ENCODE measurements at places on chromosomes 6 and 20. TPM values are rescaled to one million over a fixed set of nuclear protein-coding genes. Genes with fewer than 3 reads are reported as not detected.

The TMEM200A gene
- total RNA-seq: 1.9 TPM

The CALHM5 gene
- 1.8 TPM for total RNA-seq

The POM121L2 gene
- total RNA-seq: not detected

The PTK7 gene
- 30.0 TPM for total RNA-seq

The RTN4IP1 gene
- 5.8 TPM for total RNA-seq

The NHLRC1 gene
- 1.9 TPM for total RNA-seq

The FRK gene
- total RNA-seq: 24.3 TPM

The SRSF12 gene
- total RNA-seq: 2.2 TPM

The THBS2 gene
- 21.9 TPM for total RNA-seq

The SYCP2L gene
- 0.37 TPM for total RNA-seq

The ELOVL2 gene
- 0.81 TPM for total RNA-seq

The VNN1 gene
- total RNA-seq: 62.1 TPM

The SIRPB1 gene
- 16.3 TPM for total RNA-seq

The CBFA2T2 gene
- total RNA-seq: 21.2 TPM

The PRRT1 gene
- 3.7 TPM for total RNA-seq

The TENT5A gene
- total RNA-seq: 26.6 TPM

The IL17F gene
- not detected for total RNA-seq

The OPN5 gene
- total RNA-seq: not detected

The ADRM1 gene
- total RNA-seq: 78.8 TPM

The DPPA5 gene
- not detected for total RNA-seq

The GHRH gene
- not detected for total RNA-seq

The SF3B5 gene
- total RNA-seq: 124 TPM

The HRH3 gene
- not detected for total RNA-seq

The CYP39A1 gene
- 18.5 TPM for total RNA-seq

GRCh38 chr6:98136333-98136732 is 698.0 kb upstream of the POU3F2 start:
- no peak for DNase-seq

- DNase-seq: no peak
These were observed 380.7 kb upstream of the CITED2 start for GRCh38 chr6:139754898-139755775.

GRCh38 chr20:38021087-38021772 is 12.0 kb downstream of the TTI1 start:
- no peak for DNase-seq

- no peak for DNase-seq
These were observed 623.3 kb upstream of the MANEA start for GRCh38 chr6:94953867-94954631.

- no peak for DNase-seq
These were observed 554.3 kb downstream of the CD109 start for GRCh38 chr6:74250161-74250818.

DNA sequence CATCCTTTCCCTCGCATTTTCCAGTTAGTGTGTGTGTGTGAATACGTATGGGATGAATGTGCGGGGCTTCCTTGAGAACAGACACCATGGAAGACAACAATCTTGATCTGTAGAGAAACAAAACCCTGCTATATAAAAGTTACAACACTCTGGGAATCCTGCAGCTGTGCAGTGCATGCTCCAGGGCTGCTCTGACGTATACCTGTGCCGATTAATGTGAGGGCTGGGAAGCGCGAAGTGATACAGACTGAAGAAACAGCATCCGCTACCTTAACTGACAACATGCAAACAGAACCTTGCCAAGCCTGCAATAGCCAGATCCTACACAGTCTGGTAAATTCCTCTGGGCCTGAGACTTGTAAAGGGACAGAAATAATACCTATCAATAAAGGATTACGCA is 31.6 kb upstream of the MTRF1L start:
- no peak for DNase-seq

GRCh38 chr6:136523196-136523595 is 27.0 kb downstream of the MAP7 start:
- no peak for DNase-seq

- no peak for DNase-seq
These were observed 10.2 kb downstream of the BHLHE23 start for GRCh38 chr20:62996596-62996982.

DNA sequence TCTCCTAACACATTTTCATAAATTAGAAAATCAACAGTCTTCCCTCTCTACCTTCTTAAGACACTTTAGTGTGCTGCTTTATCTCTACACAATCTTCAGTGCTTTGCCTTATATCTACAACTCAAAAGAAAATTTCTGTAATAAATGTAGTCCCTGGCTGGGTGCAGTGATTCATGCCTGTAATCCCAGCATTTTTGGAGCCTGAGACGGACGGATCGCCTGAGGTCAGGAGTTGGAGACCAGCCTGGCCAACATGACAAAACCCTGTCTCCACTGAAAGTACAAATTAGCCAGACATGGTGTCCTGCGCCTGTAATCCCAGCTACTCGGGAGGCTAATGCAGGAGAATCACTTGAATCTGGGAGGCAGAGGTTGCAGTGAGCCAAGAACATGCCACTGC is 9.7 kb upstream of the EDN1 start:
- no peak for DNase-seq

DNA sequence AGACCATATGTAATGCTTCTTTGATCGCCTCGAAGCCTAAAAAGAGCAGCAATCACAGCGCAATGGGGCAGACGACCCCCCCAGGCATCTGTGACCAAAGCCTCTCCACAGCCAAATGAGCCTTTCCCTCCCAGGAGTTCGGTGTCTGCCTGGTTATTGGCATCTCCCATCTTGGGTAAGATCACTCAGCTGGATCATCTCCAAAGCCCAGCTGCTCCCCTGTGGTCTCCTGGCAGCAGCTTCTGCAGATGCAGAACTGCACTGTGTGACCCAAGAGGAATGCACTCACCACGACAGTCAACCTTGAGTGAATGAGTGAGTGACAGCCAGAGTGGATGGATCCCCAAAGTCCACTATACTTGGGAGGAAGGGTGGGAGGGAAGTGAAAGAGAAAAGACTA is 44.8 kb upstream of the IYD start:
- no peak for DNase-seq

GRCh38 chr6:135071541-135071940 is 16.9 kb upstream of the HBS1L start:
- DNase-seq: no peak

- DNase-seq: no peak
These were observed 119.5 kb upstream of the SGK1 start for GRCh38 chr6:134437376-134437775.

GRCh38 chr20:52047811-52048764 is 143.5 kb downstream of the ZFP64 start:
- no peak for DNase-seq

GRCh38 chr6:128259730-128260685 is 260.4 kb downstream of the PTPRK start:
- DNase-seq: no peak

DNA sequence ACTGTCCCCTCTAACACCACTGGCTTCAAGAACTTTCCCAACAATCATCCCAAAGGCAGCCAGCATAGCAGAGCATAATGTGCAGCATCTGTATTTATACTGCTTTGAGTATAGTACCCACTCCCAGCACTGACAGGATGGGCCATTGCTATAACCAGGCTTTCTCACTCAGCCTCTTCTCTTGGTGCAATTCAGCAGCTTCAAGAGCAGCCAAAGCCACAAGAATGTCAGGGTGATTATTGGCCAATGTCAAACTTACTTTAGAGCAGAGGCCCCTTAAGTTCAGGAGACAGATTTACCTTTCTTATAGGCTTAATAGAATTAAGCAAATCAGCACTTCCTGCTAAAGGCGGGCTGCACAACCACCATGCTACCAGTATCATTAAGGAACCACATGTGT is 232.4 kb upstream of the RSPO3 start:
- no peak for DNase-seq

- no peak for DNase-seq
These were observed 1.3 kb downstream of the MCUR1 start for GRCh38 chr6:13813026-13813425.

- DNase-seq: no peak
These were observed 19.8 kb downstream of the ADRM1 start for GRCh38 chr20:62322492-62323041.

DNA sequence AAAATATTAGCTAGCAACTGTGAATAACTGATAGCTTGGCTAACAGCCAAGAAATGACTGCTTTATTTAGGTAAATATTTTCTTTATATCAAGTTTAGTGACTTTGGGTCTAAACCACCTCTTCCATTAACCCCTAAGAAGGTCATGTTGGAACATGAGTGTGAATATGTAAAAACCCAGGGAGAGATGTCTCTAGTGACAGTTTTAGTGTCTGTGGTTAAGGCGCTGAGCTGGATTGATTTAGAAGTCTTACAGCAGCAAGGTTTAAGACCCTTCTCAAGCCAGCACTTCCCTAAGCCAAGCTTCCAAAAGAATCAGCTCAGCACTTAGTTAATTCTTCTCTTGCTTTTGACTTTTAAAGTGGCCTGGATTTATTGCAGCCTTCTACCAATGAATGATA is 11.4 kb upstream of the SIRT5 start:
- DNase-seq: no peak

DNA sequence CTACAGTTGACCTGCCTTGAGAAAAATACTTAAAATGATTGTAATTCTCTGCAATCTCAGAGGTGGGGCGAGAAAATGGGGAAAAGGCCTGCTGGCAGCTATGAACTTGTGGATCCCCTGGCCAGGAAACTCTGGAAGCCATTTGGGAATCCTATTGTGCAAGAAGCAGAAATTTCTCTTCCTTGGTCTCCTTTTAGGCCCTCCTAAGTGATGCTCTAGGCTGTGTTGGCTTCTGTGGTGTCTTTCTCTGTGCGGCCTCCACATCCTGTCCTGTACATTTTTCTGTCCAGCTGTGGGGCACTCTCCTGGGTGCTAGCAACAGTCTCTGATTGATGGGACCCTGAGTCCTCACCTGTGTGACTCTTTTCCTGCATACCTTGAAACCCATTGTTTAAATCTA is 290.9 kb downstream of the FARS2 start:
- no peak for DNase-seq

- DNase-seq: no peak
These were observed 116.1 kb downstream of the RIN2 start for GRCh38 chr20:19874040-19874727.

DNA sequence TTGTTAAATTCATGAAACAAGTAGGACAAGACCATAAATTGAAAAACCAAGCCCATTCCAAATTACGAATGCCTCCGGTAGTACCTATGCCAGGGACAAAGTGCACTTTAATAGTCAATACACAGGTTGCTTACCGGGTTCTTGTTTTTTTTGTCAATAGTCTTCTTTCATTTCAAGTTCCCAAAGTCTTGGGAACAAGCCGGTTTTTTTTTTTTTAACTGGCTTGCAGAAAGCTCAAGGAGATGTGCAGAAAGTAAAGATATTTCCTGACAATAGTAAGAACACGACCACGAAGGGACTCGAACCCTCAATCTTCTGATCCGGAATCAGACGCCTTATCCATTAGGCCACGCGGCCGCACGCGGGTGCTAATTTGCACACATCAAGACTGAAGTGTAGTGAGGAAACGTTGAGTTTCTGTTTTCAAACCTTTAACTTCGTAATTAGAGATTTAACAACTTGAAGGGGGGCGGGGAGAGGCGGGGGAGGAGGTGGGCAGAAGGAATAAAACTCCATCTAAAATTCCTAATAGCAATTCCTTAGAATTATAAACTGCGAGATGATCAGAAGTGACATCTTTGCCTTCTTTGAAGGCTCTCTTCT is 181.0 kb downstream of the TRIM27 start:
- DNase-seq: no peak

DNA sequence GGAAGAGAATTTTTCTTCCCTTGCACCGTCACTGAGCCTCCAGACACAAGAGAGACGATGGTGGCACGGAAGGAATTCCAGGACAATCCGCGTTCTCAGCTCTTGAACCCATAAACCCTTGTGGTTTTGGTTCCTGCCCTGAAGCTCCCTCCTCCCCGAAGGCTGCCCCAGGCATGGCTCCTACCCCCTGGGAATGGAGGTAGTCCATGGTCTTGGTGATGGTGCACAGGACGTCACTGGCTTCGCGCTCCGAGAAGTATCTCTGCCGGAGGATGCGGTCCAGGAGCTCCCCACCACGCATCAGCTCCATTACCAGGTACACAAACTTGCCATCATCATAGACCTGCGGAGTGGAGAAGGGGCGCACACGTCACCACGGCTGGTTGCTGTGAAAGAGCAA is 47.5 kb upstream of the MPC1 start:
- DNase-seq: no peak

GRCh38 chr20:10023911-10024310 is 10.9 kb upstream of the ANKEF1 start:
- no peak for DNase-seq

GRCh38 chr6:79617518-79617941 is 13.6 kb upstream of the SH3BGRL2 start:
- DNase-seq: no peak

DNA sequence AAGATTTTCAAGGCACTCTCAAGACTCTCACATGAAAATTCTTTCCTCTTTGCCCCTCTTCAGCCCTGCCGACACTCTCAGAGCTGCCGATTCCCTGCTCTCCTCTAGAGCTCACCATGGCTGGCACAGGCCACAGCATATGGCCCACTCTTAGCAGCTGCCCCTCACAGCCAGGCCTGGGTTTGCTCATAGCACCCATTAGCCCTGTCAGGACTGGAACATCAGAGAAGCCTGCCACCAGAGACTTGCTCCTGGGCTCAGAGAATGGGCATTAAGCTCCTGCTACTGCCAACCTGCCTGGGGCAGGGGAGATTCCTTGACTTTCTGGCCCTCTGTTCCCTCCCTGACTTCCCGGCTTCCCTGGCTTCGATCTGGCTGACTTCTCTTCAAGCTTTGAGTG is 96.7 kb downstream of the LRFN2 start:
- no peak for DNase-seq

GRCh38 chr6:105487040-105487790 is 84.3 kb upstream of the PREP start:
- no peak for DNase-seq

GRCh38 chr20:32786059-32786760 is 24.0 kb downstream of the DNMT3B start:
- DNase-seq: no peak

DNA sequence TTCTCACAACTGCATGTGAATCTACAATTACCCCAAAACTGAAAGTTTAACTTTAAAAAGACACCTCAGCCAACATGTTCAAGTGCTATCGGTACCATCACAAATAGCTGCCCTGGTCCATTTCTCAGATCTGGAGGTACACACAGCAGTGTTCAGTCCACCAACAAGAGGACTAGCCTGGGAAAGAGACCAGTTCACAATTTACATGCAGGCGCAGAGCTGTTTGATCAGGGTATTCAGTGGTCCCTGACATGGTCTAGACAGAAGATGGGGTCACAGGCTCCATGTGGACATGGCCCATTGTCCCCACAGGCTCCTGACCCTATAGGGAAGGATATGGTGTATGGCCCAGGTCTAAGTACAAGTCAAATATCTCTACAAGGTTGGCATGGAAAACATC is 15.6 kb upstream of the TGM6 start:
- no peak for DNase-seq

- DNase-seq: no peak
These were observed 57.4 kb upstream of the PSMF1 start for GRCh38 chr20:1060985-1061384.

- no peak for DNase-seq
These were observed 675.2 kb upstream of the FLRT3 start for GRCh38 chr20:15012566-15012965.

Measured in mucosa of gallbladder (tissue), 1 donor.